Occipital lobe (tissue), 3 donors: ENCODE measurements at places on chromosomes 3 and 15.
A peak's percentile ranks its signal among the peaks of the same experiment; 100 is the strongest.

GRCh38 chr15:80635953-80636352, 59.2 kb upstream of the ABHD17C start:
- DNase-seq = no peak

DNA sequence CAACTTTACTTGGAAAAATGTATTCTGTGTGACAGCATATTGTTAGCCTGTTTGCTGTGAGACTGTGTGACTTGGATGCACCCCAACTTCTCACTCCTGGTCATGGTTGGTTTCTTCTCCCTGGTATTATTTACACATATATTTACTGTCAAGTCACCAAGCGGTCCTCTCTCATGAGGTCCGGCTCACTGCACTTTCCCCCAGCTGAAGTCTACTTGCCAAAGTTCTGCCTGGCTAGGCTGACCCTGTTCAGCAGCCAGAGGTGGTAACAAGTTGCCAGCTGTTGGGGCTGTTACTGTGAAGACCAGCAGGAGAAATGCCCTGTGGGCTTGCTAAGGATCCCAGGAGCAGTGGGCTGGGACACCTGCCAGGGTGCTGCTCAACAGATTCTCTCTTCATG, 337.5 kb downstream of the MFSD1 start:
- no peak for DNase-seq

- DNase-seq = no peak
These were observed 495.0 kb downstream of the NLGN1 start for GRCh38 chr3:173892547-173892946.

DNA sequence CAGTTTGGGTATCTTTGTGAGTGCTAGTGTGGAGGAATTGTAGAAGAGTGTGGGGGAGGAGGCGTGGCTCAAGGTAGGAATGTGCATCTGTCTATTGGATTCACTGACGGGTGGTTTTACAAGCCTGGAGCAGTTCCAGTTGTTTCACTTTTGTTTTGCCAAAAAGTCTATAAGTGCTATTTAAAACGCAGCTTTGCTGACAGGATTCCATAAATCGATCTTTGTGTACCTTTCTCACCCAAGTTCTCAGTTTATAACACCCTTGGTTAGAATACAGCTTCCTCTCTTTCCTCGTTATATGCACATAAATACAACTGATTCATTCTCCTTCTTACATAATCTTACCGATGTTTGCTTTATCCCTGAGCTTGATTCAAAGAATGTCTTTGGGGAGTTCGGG, 123.2 kb upstream of the UBE2E2 start:
- DNase-seq = no peak

- DNase-seq = peak; percentile 68
These were observed 14.8 kb downstream of the TNK2 start for GRCh38 chr3:195893516-195893915.

GRCh38 chr3:150989208-150989607, 16.7 kb upstream of the CLRN1 start:
- no peak for DNase-seq

DNA sequence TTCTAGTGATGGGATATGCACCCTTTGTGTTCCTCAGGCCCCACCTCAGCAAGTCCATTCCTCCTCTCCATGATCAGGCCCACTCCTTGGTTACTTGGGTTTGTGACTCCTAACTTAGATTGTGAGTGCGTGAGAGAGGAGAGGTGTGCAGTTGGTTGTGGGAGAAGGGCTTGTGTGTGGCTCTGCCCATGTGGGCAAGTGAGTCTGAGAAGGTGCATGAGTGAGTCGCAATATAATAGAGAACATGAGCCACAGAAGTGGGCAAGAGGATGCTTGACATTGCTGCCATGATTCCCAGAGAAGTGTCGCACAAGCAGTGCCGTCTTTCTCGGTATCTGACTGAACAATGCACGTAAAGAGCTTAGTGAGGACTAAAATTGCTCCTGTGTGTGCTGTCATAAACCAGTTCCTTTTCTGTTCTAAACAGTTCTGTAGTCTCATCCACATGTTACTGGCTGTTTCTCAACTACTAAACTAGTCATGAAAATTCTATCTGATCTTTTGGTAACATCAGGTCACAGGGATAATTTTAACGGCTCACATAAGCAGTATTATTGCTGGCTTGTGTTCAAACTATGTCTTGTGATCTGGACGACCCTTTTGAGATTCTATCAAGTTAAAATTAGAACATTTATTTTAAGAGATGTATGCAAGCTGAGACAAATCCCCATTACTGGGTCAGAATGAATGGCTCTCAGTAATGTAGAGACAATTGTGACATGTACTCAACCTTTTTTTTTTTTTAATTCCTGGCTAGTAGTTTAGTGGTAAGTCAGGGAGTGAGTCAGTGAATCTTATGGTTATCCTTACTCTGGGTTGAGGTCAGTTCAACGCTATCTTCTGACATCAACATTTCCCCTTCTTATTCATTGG, 25.6 kb downstream of the GYG1 start:
- no peak for DNase-seq

DNA sequence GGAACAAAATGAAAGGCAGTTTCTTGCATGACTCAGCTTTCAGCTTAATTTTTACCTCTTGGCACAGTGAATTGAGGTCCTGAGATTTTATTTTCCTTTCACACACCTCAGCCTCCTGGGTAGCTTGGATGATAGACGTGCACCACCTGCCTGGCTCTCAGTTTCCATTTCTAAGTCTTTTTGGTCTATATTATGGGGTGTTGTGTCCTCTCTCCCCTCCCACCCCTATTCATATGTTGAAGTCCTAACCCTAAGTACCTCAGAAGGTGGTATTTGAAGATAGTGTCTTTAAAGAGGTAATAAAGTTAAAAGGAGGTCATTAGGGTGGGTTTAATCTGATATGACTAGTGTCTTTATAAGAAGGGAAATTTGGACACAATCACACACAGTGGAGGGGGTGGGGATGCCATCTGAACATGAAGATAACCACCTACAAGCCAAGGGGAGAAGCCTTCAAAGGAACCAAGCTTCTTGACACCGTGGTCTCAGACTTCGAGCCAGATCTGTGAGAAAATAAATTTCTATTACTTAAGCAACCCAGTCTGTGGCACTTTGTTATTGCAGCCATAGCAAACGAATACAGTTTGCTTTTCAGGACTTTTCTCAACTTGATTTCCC, 85.2 kb downstream of the STRIT1 start:
- no peak for DNase-seq

DNA sequence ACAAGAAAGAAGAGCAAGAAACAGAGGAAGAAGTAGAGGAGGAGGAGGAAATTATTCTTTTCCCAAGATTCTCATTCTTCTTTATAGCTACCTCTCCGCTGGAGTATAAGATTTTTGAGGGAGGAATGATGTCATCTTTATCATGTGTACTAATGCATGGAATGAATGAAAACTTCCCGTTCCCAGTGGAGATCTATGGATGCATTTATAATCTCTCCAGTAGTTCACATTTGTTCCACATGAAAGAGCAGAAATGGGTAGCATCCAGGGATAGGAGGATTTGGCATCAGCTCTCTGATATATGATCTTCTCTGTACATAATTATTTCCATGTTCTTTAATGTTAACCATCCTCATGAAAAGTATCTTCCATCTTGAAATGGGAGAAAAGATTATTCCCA, 244.4 kb downstream of the ADAMTSL3 start:
- no peak for DNase-seq

- DNase-seq = no peak
These were observed 154.0 kb downstream of the FMN1 start for GRCh38 chr15:33040496-33040895.

GRCh38 chr3:129211345-129211744, 27.6 kb upstream of the CNBP start:
- DNase-seq = no peak

- no peak for DNase-seq
These were observed 21.1 kb upstream of the KLHL6 start for GRCh38 chr3:183576487-183577107.

DNA sequence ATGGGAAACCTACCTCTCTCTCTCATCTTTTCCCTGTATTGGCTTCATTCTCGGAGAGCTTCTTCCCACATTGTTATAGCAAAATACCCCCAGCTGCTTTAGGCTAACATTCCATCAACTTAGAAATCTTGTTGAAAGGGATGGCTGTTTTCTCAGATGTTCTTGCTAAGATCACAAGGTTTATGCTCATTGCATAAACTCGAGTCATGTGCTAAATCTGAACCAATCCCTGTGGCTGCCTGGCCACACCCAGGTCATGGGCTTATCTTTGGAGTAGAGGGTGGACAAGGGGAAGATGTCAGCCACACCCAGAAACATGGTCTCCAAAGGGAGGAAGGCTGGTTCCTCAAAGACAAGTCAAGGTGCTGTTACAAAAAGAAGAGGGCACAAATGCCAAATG, 150.6 kb upstream of the UMPS start:
- DNase-seq = no peak

- peak; percentile 25 for DNase-seq
These were observed 483 bp downstream of the MEX3B start for GRCh38 chr15:82045179-82045891.

GRCh38 chr3:69737392-69737791, 1.9 kb upstream of the MITF start:
- DNase-seq = no peak

DNA sequence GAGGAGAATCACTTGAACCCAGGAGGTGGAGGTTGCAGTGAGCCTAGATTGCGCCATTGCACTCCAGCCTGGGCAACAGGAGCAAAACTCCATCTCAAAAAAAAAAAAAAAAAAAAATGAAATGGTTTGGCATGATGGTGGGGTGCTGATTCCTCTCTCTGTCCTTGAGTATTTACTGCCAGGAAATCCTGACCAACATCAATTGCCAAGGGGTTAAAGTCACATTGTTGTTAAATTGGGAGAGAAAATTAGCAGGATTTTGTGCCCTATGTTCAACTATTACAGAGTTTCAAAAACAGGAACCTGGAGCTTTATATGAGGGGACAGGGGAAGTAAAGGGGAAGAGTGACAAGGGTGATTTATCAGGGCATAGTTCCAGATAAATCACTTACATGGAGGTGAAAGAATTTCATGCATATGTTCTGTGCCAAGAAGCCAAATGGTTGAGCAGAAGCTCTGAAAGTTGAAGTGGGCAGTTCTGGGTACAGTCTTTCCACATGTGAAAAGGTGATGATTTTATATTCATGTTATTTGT, 70.5 kb upstream of the TSEN2 start:
- no peak for DNase-seq

DNA sequence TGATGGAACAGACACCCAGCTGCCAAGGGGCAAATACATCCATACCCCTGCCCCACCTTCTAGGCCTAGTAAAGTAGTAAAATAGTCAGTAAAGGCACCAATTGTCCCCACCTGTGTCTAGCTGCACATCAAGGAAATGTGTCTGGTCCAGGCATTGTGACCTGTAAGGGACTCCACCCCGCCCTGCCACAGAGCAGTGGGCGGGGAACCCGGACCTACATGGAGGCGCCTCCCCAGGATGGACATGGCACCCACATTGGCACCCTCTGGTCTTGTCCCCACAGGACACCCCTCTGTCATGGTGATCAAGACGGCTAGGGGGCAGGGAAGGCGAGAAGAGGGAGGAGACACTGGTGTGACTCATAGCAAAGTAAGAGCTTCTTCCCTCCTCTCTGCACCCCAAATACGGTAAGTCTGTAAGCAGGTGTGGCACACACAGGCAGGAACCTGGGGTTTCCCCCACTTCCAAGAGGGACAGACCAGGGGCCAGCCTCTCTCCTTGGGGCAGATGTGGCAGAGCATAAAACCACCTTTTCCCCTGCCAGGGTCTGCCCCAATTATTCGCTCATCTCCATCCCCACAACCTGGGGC, 13.5 kb upstream of the LINGO1 start:
- DNase-seq = no peak

- no peak for DNase-seq
These were observed 1.2 kb downstream of the PHLDB2 start for GRCh38 chr3:111859974-111860859.

GRCh38 chr3:159785273-159785708, 203.3 kb upstream of the IL12A start:
- no peak for DNase-seq

GRCh38 chr3:162512488-162512887, 1015.9 kb downstream of the OTOL1 start:
- no peak for DNase-seq

DNA sequence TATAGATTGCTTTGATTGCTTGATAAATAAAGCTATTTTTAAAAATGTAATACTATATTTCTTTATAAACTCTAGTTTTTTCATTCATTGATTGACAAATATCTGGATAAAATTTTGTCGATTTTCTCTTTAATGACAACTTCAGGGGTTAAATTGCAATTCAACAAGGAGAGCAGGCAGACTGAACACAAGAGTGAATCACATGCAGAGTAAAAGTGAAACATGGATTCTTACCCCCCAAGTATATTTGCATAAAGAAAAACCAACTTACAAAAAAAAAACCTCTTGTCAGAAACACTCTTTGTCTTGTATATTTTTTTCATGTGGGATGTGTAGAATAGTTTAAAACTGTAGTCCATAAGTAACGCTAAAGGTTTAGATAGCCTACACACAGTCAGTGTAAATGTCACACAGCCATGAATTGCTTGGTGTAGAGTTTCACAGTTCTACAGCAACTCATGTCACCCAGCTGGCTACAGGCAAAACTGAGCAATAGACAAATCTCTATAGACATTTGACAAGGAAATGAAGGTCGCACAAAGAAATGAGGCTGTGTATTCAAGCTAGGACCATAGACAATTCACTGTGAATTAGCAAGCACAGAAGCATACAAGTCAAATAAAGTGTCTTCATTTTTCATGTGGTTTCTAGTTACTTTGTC, 141.6 kb downstream of the THRB start:
- DNase-seq = no peak

DNA sequence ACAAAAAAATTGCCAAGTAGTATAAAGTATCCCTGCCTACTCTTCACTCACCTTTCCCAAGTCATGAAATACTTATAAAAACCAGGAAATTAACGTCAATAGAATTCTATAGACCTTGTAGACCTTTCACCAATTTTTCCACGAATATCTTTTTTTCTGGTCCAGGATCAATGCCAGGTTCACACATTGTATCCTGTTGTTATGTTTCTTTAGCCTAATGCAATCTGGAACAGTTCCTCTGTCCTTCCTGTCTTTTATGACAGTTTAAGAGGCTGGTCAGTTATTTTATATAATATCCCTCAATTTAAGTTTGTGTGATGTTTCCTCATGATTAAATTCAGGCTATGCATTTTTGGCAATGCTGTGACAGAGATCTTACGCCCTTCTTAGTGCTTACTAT, 63.2 kb upstream of the MAGI1 start:
- DNase-seq = no peak

- no peak for DNase-seq
These were observed 11.7 kb downstream of the NKTR start for GRCh38 chr3:42612217-42612616.

- DNase-seq = no peak
These were observed 14.2 kb upstream of the SNX22 start for GRCh38 chr15:64137226-64137833.
